ENCODE measurements at places on chromosomes 4 and X.

DNA sequence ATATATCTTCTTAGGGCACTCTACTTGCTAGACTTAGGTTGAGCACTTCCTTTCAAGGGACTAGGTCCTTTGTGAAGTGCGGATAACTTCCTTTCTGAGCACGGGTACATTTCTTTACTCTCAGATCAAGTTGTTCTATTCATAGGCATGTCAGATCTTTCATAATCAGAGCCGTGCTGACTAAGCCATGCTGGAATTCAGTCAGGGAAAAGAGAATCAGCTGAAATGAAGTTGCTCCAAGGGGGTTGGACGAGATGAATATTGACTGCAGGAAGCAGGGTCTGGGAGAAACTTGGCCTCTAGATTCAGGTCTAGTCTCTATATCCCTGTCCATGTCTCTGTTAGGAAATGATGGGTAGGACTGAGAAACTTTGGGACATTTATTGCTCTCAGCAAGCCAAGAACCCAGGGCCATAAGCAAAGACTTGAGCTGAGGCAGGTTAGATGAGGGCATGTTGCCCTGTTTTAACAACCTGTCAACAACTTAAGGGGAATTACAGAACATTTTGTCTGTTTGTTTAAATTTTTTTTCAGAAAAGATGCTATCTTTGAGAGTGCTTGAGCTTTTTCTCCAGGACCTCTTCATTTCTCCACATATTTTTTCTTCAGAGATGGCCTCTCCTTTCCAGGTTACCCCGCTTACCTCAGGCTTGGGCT, 28.3 kb downstream of the AREG start:
- DNase-seq: no peak

DNA sequence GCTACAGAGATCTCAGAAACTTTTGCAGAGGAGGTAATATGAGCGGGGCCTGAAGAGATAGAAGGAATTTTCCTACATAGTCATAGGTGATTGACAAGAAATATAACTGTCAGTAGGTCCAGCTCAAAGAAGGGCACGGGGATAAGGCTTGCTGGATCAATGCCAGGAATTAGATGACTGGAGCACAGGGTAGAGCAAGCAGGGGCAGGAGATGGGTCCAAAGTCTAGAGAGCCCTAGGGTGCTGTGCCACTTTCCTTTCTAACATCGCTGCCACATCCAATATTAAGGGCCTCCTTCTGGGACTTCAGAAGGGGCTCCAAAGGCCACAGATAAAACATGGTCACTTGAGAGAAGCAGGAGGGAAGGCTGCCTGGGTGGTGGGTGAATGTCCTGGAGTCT, 402.2 kb downstream of the MID1IP1 start:
- no peak for DNase-seq

DNA sequence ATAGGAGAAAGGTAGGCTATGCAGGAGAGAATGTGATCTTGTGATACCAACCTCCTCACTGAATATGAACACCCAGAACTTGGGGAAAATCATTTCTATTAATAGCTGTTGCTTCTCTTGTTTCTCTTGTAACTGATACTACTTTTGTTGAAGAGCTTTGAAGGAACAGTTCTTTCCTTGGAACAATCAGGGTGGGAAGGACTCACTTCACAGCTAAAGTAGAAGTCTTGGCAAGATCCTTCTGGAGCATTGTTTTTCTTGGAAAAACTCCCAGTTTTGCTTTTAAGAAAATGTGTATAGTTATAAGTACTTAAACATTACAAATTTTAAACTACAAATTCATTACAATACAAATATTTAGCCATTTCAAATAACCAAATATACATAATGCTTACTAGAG, 19.1 kb upstream of the XK start:
- no peak for DNase-seq

- no peak for DNase-seq
These were observed 159.2 kb downstream of the SLC4A4 start for GRCh38 chr4:71498002-71498401.

GRCh38 chrX:39157006-39157405, 355.7 kb downstream of the MID1IP1 start:
- DNase-seq: no peak

DNA sequence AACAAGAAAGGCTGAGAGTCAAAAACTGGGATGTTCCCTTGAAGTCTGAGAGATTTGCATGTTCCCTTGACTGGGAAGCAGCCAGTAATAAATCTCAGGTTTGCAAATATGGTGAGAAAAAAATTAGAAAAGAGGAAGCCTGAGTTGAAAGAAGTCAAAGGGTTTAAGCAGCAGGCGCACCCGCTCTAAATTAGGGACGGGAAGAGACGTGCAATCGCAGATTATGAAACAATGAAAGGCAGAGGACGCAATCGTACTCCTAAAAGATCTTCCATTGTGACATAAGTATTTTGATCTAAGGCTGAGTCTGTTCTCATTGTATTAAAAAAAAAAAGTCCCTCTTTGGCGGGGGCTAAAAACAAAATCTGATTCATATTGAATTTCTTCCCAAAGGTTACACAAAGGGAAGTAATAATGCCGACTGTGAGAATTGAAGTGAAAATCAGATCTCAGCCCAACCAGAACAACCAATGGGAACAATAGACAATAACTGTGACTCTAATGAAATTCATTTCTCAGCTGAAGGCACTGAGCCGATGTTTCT, 28.2 kb downstream of the SAT1 start:
- DNase-seq: peak; percentile 81

GRCh38 chrX:118553042-118553710, 57.6 kb downstream of the DOCK11 start:
- no peak for DNase-seq

GRCh38 chr4:145097331-145097820, 620 bp downstream of the ANAPC10 start:
- peak; percentile 34 for DNase-seq

- DNase-seq: no peak
These were observed 10.7 kb downstream of the PLS3 start for GRCh38 chrX:115571712-115572111.

DNA sequence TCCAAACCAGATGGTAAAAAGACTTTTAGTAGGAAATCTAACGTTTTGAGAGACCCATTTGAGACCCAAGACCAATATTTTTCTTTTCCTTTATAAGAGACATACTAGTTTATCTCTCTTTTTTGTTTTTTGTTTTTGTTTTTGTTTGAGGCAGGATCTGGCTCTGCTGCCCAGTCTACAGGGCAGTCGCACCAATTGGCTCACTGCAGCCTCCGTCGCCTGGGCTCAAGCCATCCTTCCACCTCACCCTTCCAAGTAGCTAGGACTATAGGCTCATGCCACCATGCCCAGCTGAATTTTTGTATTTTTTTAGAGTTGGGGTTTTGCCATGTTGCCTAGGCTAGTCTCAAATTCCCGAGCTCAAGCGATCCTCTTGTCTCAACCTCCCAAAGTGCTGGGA, 77.2 kb upstream of the FHDC1 start:
- DNase-seq: no peak

- DNase-seq: peak; percentile 15
These were observed 27.2 kb downstream of the PLS3 start for GRCh38 chrX:115588179-115588578.

DNA sequence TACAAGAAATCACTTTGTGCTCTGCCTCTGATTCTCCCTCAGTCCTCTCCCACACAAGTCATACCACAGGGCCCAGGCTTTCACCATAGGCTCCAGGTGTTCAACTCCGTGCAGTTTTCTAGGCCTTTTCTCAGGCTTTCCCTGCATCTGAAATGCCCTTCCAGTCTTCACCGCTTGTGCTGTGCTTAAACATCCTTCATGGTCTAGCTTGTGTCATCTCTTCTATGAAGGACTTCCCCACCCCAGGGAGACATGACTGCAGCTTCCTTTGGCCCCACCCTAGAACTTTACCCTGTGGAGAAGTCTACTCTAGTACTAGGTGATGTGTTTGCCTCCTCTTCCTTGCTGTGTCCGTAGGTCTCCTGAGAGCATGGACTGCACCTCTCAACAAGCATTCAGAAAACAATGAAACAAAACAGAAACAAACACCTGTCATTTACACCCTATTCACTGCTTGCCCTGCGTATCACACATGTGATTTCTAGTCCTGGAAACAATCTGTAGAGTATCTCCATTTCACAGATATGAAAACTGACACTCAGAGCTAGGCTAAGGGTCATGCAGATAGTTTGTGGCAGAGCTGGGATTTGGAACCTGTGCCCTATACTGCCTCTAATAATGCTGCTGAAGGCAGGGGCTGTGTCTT, 22.7 kb upstream of the LEF1 start:
- no peak for DNase-seq

GRCh38 chr4:74874753-74875367, 58.1 kb upstream of the PARM1 start:
- peak; percentile 57 for DNase-seq

GRCh38 chr4:183798301-183799253, 106.5 kb upstream of the STOX2 start:
- peak; percentile 26 for DNase-seq

DNA sequence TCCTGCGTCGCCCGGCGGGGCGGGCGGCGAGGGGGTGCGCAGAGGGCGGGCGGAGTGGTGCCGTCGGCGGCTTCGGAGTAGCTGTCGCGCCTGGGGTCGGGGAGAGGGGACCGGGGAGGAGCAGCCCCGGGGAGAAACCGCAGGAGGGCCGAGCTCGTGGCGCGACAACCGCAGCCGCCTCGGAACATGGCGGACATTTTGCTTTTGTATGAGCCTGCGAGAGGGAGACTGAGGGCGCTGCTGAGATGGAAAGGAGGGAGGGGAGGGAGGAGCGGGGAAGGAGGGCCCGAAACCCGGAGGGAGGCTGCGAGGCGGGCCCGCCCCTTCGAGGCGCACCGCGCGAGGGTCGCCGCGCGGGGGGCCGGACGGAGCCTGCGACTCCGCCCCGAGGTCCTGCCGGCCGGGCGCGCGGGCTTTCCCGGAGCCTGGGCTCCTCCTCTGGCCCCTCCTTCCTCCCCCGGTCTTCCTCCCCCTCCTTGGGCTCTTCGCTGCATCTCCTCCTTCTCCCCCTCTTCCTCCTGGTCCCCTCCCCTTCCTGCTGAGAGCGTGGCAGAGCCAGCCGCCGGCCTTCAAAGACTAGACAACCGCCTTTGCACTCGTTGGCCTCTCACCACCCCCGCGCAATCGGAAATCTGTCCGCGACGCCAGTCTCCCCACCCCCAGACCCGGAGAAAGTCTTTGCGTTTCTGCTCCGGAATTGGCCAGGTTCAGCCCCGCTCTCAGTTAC, 1.1 kb downstream of the INTS6L start:
- peak; percentile 87 for DNase-seq

- DNase-seq: no peak
These were observed 121.8 kb downstream of the PTTG2 start for GRCh38 chr4:38082021-38082420.

DNA sequence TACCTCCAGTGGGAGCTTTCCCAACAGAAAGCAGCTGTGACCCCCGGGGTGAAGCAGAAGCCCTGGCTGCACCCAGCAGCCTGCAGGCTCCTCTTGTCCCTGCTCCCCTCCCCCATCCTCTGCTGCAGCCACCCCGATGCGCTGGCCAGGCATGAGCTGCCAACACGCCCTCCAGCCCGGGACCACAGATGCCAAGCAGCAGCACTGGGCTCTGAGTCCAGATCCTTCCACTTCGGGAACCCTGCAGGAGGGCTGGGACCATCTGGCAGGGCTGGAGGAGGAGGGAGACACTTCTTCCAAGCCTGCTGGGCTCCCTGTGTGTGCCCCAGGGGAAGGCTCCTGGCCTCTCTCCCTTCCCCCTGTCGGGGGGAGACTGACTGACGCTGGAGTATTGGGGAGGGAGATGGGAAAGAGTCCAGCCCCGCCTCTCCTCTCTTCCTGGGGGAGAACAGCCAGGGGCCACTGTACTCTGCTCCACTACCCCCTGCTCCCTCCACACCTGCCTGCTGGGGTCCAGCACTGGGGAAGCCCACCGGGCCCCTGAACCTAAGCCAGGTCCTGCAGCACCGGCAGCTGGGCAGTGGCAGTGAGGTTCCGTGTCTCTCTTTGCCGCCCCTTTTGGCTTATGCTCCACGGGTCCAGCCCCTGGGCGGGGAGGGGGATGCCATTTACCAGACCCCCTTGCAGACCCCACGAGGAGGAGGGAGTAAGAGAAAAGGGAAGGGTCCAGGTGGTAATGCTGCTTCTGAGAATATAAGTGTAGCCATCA, 55.7 kb downstream of the PPP2R2C start:
- no peak for DNase-seq

GRCh38 chr4:123443401-123444289, 47.0 kb downstream of the SPRY1 start:
- peak; percentile 40 for DNase-seq

DNA sequence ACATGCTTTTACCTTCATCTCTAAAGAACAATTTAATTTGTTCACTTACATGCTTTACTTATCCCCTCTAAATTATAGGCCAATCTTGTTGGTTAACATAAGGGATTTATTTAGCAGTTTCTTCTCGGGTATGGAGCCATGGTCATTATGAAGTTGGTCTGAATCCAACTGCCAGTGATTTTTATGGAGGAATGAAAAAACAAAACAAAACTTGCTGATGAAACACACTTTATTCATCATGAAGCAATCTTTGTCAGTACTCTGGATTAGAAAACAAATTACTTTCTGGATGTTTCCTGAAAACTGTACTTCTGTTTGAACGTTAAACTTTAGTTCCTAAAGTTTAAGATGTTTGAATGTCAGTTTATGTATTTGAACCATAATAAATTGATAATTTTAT, 715.8 kb downstream of the KLHL13 start:
- no peak for DNase-seq

DNA sequence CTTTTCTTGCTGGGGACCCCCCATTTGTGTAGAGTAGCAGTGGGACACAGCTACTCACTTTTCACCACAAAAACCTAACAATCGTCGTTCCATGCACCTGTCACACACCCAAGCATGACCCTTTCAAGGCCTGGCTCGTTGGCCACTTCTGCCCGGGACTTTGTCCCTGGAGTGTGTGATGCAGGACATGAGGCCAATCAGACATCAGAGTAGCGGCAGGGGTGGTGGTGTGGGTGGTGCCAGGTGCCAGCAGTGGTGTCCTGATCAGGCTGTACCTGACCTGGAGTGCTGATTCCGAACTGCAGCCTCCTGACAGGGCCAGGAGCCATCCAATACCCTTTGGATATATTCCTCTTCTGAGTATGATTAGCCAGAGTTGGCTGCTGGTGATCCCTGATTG, 23.1 kb upstream of the PROM1 start:
- no peak for DNase-seq

DNA sequence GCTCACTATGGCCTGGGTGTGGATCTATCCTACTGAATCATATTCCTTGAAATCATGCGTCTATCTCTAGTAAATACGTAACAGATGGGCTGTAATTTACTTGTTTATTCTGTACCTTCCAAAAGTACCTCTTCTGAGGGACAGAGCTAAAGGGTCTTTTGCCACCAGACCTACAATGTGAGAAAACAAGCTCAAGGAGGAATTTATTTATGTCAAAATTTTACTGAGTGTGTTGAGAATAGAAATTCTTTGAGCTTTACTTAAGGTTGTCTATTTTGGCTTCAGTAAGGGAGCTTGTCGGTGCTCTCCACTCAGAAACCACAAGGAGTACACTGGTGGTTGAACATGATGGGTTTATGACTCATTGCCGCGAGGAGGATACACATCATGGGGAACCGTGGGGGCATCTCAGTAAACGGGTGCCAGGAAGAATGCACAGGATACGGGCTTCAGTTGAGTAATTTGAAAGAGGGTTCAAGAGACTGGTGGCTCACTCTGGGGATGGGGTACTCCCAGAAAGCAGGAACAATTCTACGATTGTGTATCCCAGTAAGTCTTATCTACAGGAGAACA, 3.0 kb downstream of the ANK2 start:
- peak; percentile 52 for DNase-seq

All from MV-4-11 (cell line).